ENCODE measurements at places on chromosomes 2 and 18. TPM values are rescaled to one million over a fixed set of nuclear protein-coding genes. Genes with fewer than 3 reads are reported as not detected.

Gene ZSWIM2
- total RNA-seq, result not detected

Gene ZNF532
- total RNA-seq, result 83.6 TPM

Gene UBXN4
- total RNA-seq, result 83.6 TPM

Gene SCYGR4
- not detected for total RNA-seq

Gene OR6B3
- not detected for total RNA-seq

Gene MYOM1
- 32.0 TPM for total RNA-seq

Gene FEV
- not detected for total RNA-seq

Gene PRKAG3
- not detected for total RNA-seq

Gene RAB31
- total RNA-seq, result 141 TPM

Gene ATRAID
- total RNA-seq, result 116 TPM

Gene MEIS1
- 63.4 TPM for total RNA-seq

Gene IL1R1
- total RNA-seq, result 189 TPM

Gene UGT1A8
- not detected for total RNA-seq

Gene KCNG2
- 0.56 TPM for total RNA-seq

Gene TEX44
- not detected for total RNA-seq

Gene MYO7B
- total RNA-seq, result 0.67 TPM

Gene ZAP70
- total RNA-seq, result 2.8 TPM

Gene NFATC1
- 23.9 TPM for total RNA-seq

Gene C1GALT1C1L
- 1.3 TPM for total RNA-seq

Gene RIT2
- not detected for total RNA-seq

Gene HOXD12
- total RNA-seq, result not detected

Gene ACTR3
- total RNA-seq, result 408 TPM

Gene PSMA8
- not detected for total RNA-seq

Gene MZT2B
- 183 TPM for total RNA-seq

Gene LIMS2
- 210 TPM for total RNA-seq

Gene TRAPPC12
- 87.8 TPM for total RNA-seq

Gene SPP2
- total RNA-seq, result not detected

Gene AFF3
- total RNA-seq, result 15.5 TPM

Gene GCG
- total RNA-seq, result not detected

Gene HOXD11
- 5.3 TPM for total RNA-seq

Gene ACADL
- total RNA-seq, result 9.7 TPM

Gene SP140L
- total RNA-seq, result 10.1 TPM

Gene CIB4
- not detected for total RNA-seq

Gene RAB1A
- 138 TPM for total RNA-seq

Gene PPP1R1C
- total RNA-seq, result 0.43 TPM

Gene EHD3
- 17.4 TPM for total RNA-seq

Gene MYO5B
- total RNA-seq, result 1.4 TPM

Gene DLGAP1
- total RNA-seq, result 0.32 TPM

Gene REG3G
- 0.52 TPM for total RNA-seq

Gene FANCL
- 17.9 TPM for total RNA-seq

Gene GAD1
- total RNA-seq, result not detected

Gene SETBP1
- total RNA-seq, result 76.9 TPM

Gene MARCHF4
- not detected for total RNA-seq

Gene MC2R
- not detected for total RNA-seq

Gene MIB1
- total RNA-seq, result 39.0 TPM

Gene FBXO41
- 1.8 TPM for total RNA-seq

Gene CAPN14
- total RNA-seq, result 0.09 TPM

Gene MC4R
- total RNA-seq, result not detected

Gene AAMP
- total RNA-seq, result 43.3 TPM

Gene SGPP2
- not detected for total RNA-seq

Gene AGBL5
- total RNA-seq, result 22.9 TPM

Gene CCDC74A
- 3.9 TPM for total RNA-seq

Measured in posterior vena cava (tissue), 2 donors.